ENCODE measurements at places on chromosomes 5 and 9.

DNA sequence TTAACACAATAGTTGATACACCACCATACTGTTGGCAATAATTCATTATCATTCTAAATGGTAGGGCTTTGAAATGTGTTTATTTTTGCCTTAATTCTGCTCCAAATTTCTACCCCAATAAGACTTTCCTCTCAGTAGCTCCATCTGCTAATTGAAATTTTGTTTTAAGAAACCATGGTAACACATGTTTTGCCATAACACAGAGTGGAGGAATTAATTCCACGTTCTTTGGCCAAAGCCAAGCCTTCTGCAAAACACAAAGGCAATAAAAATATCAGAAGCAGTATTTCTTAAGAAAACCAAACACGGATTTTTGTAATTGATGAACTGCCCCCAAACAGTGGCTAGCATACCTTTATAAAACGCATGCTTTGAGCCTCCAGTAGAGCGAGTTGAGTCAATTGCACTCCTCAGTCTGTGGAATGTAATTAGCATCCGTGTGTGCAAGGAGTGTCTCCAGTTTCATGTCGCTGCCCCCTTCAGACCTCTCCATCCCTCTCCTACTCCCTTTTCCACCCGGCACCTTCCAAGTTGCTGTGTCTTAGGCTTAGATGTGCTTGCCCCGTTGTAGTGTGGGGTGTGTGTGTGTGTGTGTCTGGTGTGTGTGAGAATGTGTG, 58.2 kb upstream of the CKS2 start:
- DNase-seq, result no peak

DNA sequence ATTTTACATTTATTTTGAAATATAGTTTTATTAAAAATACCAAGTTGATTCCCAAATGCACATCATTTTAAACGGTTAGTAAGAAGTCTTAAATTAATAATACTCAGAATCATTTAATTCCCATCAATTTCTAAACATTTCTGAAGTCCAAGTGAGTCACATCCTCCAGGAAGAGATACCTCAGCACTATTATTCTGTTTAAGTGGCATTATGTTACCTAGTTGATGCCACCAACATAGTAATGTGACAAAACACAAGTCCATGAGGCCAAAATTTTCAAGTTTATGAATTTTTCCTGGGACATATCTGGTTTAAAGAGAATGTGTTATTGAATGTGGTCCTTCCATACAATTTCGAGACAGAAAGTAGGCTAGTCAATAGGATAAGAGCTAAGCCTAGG, 1348.3 kb upstream of the CDH9 start:
- DNase-seq, result no peak

GRCh38 chr9:36530224-36530623, 42.5 kb upstream of the MELK start:
- no peak for DNase-seq

- DNase-seq, result no peak
Observed at GRCh38 chr5:124741711-124742496, 4.5 kb downstream of the ZNF608 start.

DNA sequence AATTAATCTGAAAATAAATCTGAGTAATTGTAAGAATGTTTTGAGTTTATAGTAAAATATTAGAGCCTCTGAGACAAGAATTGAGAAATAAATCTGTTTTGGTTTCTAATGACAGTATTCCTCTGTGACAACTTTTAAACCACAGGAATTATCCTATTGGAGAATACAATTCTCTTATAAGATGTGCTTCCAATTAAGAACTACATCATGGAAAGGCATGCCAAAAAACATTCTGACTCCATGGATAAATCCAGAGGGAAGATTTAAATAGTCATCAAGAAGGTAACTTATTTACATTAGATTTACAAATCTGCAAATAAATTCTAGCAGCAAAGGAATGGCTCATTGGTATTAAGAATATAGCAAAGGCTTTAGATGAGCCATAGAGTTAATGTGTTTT, 178.3 kb upstream of the ACOT12 start:
- no peak for DNase-seq

DNA sequence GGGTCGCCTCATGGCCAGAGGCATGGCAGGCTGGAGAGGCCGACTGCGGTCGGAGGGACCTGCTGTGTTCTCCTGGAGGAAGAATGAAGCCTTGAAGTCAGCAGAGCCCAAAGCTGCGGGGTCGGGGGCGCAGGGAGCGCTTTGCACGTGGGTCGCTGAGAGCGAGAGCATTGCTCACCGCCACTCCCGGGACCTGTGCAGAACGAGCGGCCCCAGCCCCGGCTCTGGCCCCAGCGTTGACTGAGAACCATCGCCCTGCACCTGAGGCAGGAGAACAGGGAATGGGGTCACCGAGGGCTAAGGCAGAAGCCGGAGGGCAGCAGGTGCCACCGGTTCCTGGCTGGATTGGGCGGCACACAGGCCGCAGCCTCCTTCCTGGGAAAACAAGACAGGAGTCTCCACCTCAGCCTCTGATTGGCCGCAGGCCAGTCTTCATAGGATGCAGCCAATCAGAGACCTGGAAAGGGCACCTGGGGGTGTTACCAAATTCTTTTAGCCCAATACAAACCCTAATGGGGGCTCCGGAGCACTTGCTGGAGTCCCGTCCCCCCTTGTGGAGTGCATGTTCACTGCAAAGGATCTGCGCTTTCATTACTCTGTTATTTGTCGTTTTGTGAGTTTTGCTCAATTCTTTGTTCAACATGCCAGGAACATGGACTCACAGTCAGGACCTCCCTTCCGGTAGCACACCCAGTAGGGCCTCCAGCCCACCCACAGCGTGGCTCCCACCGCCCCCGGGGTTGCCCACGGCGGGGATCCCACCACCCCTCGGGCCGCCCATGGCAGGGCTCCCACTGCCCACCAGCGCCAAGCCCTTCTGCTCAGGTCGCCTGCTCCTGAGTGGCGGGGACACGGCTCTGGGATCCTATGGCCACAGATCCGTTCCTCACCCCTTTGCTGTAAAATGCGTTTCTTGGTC, 24.7 kb upstream of the SLC6A19 start:
- no peak for DNase-seq

Measured in stimulated activated CD8-positive, alpha-beta memory T cell treated with anti-CD3 and anti-CD28 coated beads, Interleukin-4, amount 100 ng/mL, for 4 hours (primary cell).